ENCODE measurements at places on chromosomes 5 and 9.
A peak's percentile ranks its signal among the peaks of the same experiment; 100 is the strongest.

GRCh38 chr5:50675385-50675784 is 8.9 kb downstream of the PARP8 start:
- DNase-seq = no peak

DNA sequence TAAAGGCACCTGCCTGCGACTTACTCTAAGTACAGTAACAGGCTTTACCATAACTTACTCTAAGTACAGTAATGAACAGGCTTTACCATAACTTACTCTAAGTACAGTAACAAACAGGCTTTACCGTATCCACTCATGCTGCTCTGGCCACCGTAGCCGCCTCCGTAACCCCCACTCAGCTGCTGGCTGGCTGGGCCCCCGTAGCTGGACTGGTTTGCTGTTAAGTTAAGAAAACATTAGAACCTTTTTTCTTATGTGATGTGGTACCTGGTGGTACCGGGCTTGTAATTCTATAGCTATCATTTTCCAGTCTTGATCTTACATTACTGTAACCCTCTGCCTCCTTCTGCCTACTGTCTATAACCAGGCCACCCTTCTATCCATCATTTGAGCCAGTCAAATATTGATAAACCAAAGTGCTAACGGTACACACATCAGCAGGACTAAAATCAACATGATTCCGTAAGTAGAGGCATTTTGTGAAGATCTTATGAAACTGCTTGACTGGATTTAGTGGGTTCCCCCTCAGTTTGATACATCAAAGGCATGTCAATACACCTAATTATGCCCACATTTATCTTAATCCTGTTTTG is 7.4 kb downstream of the HNRNPH1 start:
- no peak for DNase-seq

DNA sequence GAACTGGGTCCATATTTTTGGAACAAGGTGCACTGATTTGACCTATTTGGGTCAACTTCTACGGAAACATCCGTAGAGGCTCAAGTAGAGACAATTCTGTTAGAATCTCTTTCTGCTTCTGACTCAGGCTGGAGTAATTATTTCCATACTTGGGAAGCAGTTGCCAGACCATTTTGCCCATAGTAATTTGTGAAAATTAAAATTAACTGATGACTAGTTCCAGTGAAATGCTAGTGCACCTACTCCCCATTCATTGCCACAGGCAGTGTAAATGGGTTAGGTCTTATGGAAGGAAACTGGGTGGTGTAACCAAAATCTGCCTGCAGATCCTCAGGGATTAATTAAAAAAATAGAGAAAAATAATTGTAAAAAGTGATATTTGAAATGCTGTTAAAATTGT is 201.1 kb downstream of the TENT4A start:
- no peak for DNase-seq

GRCh38 chr9:21286659-21287058 is 18.5 kb downstream of the IFNA5 start:
- no peak for DNase-seq

DNA sequence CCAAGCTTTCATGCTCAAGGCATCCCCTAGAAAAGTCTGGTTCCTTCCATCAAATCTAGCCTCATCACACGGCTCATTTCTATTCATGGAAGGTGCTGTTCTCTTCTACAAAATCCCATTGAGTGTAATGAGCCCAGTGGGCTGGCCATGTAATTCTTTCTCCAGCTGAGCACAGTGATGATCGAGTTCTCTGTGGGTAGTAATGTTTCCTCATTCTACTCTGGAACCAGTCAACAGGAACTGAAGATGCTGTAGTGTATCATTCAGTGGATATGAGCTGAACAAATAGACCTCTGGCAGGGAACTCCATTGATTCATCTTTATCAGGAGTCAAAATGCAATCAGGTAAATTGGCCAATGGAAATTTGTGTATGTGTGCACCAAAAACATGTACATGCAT is 149.2 kb downstream of the LRRC70 start:
- no peak for DNase-seq

GRCh38 chr5:14405706-14406553 is 175.7 kb upstream of the OTULINL start:
- DNase-seq = no peak

DNA sequence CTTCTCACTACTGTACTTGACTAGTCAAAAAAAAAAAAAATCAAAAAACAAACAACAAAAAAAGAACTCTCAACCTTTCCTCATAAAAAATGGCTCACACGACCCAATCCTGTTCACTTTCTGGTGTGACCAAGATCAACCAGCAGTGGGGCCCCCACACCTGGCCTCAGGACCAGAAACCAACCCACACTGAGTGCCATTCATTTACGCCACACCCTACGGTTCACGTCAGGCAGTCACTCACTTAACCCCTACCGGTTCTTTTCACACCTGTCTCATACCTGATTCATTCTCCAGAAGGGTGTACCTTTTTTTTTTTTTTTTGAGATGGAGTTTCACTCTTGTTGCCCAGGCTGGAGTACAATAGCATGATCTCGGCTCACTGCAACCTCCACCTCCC is 5.7 kb downstream of the SUSD1 start:
- no peak for DNase-seq

- no peak for DNase-seq
Measured at GRCh38 chr5:74149395-74149794, 491.1 kb downstream of the ENC1 start.

GRCh38 chr5:132386644-132387286 is 17.3 kb downstream of the SLC22A5 start:
- DNase-seq = peak; percentile 53

DNA sequence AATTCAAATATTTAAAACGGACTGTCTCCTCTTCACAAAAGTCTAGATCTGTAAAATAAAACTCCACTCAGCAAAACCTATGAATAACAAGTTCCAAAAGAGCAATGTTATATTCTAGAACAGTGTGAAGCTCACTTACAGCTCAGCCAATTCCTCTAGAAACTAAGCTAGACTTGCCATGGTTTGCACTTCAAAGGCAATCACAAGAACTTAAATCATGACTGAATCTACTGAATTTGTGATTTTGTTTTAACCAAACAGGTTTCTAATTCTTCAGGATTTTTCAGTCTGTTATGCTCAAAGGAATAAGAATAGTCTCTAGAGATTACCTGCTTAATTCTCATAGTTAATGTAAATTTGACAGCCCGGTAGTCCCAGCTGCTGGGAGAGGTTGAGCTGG is 1.4 kb upstream of the PKD2L2 start:
- DNase-seq = no peak

DNA sequence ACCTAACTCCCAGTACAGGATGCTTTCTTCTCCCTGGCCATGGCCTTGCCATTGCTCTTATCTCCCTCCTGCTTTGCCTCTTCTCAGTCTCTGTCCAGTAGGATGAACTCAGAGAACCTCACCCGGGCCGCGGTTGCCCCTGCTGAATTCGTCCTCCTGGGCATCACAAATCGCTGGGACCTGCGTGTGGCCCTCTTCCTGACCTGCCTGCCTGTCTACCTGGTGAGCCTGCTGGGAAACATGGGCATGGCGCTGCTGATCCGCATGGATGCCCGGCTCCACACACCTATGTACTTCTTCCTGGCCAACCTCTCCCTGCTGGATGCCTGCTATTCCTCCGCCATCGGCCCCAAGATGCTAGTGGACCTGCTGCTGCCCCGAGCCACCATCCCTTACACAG is at the start of gene OR5C1:
Gene OR5C1 (plus strand): TSS at position 103 of the 400 bp plus-strand sequence. CDS start 0 bp downstream, at position 103.
- no peak for DNase-seq

GRCh38 chr5:39219437-39219836 is at the start of gene FYB1:
TSS of gene FYB1 (minus strand) at chr5:39219563. CDS start at chr5:39202960, 16,603 bp downstream.
- DNase-seq = no peak

- no peak for DNase-seq
Measured at GRCh38 chr5:108379722-108380530, 2.0 kb downstream of the FBXL17 start.

DNA sequence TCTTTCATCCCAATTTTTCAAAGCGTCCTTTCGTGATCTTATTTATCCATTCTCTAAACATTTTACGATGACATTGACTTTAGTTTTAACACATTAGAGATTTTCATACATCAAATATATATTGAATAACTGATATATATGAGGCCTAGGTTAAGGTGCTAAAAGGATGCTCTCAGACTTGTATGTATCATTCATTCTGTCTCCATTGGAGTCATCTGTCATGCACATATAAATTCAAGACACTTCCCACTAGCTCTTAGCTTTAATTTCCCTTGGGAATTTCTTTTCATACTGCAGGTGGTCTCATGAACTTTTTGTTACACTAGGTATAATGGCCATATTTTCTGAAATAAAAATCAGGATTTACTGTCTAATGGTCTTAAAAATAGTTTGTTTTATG is 635.8 kb upstream of the C9orf72 start:
- no peak for DNase-seq

GRCh38 chr5:174542037-174542436 is 182.3 kb upstream of the MSX2 start:
- no peak for DNase-seq

- no peak for DNase-seq
Measured at GRCh38 chr5:1540831-1541701, 17.3 kb upstream of the LPCAT1 start.
